ENCODE measurements at places on chromosomes 3 and 15. TPM values are rescaled to one million over a fixed set of nuclear protein-coding genes. Genes with fewer than 3 reads are reported as not detected.

The ROPN1B gene
- total RNA-seq, result 2.2 TPM

The CAMP gene
- total RNA-seq, result 2.4 TPM

The ARPP21 gene
- total RNA-seq, result 8.1 TPM

The PYGO1 gene
- total RNA-seq, result 7.2 TPM

The ONECUT1 gene
- total RNA-seq, result not detected

The IL20RB gene
- total RNA-seq, result 2.5 TPM

The GPR160 gene
- 88.9 TPM for total RNA-seq

- H3K27me3 ChIP-seq, result no peaks in the 10 kb centered on the region
- H3K36me3 ChIP-seq, result no peaks in the 10 kb centered on the region
- no peaks in the 10 kb centered on the region for H3K4me1 ChIP-seq
- H3K27ac ChIP-seq, result no peak overlapping the region
Measured at GRCh38 chr3:46397111-46397510, 9.8 kb downstream of the CCR5AS start.

DNA sequence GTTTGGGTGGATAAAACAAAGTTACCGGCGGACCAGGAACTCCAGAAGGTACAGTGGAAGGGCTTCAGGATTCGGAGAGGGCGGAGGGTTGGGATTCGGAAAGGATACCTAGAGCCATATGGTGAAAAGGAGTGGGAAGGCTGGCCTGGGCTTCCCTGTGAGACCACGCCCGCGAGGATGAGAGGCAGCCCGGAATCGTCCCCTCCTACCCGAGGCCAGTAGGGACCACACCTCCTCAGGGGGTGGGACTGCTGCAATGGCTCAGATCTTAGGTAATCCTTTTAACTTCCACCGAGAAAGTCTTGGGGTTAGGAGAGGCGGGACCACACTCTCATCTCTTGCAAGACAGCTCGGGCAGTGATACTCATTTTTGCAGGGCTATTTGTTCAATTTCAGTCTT is 511.3 kb downstream of the OCA2 start:
- H3K36me3 ChIP-seq, result no peaks in the 10 kb centered on the region
- no peak overlapping the region for H3K4me3 ChIP-seq
- H3K27me3 ChIP-seq, result no peaks in the 10 kb centered on the region
- no peak overlapping the region for H3K27ac ChIP-seq
- H3K4me1 ChIP-seq, result no peaks in the 10 kb centered on the region

GRCh38 chr3:45079715-45080114 is 53.6 kb downstream of the CLEC3B start:
- no peak overlapping the region for H3K4me3 ChIP-seq
- H3K27me3 ChIP-seq, result no peaks in the 10 kb centered on the region
- no peak for DNase-seq

GRCh38 chr15:80609512-80609946 is 85.6 kb upstream of the ABHD17C start:
- H3K27ac ChIP-seq, result no peak overlapping the region
- H3K4me3 ChIP-seq, result no peak overlapping the region
- no peak for DNase-seq
- H3K4me1 ChIP-seq, result no peaks in the 10 kb centered on the region

- H3K27ac ChIP-seq, result no peak overlapping the region
- H3K36me3 ChIP-seq, result peaks cover 10% of the 10 kb centered on the region
- no peaks in the 10 kb centered on the region for H3K27me3 ChIP-seq
- DNase-seq, result no peak
- H3K4me3 ChIP-seq, result no peak overlapping the region
- no peaks in the 10 kb centered on the region for H3K4me1 ChIP-seq
Measured at GRCh38 chr3:185912929-185913901, 24.6 kb downstream of the TRA2B start.

DNA sequence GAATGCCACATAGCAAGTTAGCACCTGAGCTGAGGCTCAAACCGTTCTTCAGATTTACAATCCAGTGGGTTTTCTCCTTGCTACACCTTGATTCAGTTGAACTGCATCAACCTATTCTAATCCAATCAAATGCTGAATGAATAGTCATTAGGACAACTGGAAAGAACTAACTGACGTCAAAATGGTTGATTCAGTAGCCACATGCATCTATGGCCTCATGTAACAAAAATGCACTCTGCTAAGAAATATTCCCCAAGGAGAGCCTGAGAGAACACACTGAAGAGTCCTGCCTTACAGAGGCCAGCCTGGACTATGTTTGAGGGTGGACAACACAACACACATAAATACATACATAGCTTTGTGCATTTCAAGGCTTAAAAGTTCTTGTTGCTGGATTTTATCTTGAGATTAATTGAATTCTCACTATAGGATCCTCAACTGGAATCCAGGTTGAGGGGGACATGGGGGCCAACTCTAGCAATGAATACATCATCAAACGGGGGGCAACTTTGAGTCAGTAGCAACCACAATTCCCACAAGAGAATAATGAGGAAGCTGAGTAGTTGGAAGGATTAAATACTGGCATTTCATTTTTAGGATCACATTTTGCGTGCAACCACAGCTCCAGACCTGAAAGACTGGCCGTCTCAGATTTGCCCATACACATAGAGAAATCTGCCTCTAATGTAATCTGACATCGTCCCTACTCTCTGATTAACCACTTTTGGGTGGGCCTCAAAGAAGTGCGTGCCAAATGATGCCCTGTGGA is 280.2 kb upstream of the ICE2 start:
- H3K4me3 ChIP-seq, result no peak overlapping the region
- H3K36me3 ChIP-seq, result no peaks in the 10 kb centered on the region
- H3K4me1 ChIP-seq, result no peaks in the 10 kb centered on the region
- no peak overlapping the region for H3K27ac ChIP-seq
- no peak for DNase-seq

GRCh38 chr3:32200490-32200889 is 38.0 kb upstream of the CMTM8 start:
- H3K4me3 ChIP-seq, result no peak overlapping the region
- no peak for DNase-seq
- no peaks in the 10 kb centered on the region for H3K36me3 ChIP-seq
- no peaks in the 10 kb centered on the region for H3K27me3 ChIP-seq
- H3K4me1 ChIP-seq, result no peaks in the 10 kb centered on the region

- DNase-seq, result no peak
- H3K27me3 ChIP-seq, result no peaks in the 10 kb centered on the region
- no peak overlapping the region for H3K27ac ChIP-seq
- H3K4me1 ChIP-seq, result no peaks in the 10 kb centered on the region
Measured at GRCh38 chr15:39299486-39300267, 281.2 kb upstream of the THBS1 start.

- no peaks in the 10 kb centered on the region for H3K36me3 ChIP-seq
- DNase-seq, result no peak
- no peak overlapping the region for H3K4me3 ChIP-seq
- no peaks in the 10 kb centered on the region for H3K4me1 ChIP-seq
- no peak overlapping the region for H3K27ac ChIP-seq
Measured at GRCh38 chr15:27694506-27695087, 404.5 kb downstream of the OCA2 start.

- H3K27me3 ChIP-seq, result no peaks in the 10 kb centered on the region
- no peak for DNase-seq
- no peak overlapping the region for H3K4me3 ChIP-seq
- no peak overlapping the region for H3K27ac ChIP-seq
Measured at GRCh38 chr3:10570196-10570946, 65.0 kb upstream of the ATP2B2 start.

DNA sequence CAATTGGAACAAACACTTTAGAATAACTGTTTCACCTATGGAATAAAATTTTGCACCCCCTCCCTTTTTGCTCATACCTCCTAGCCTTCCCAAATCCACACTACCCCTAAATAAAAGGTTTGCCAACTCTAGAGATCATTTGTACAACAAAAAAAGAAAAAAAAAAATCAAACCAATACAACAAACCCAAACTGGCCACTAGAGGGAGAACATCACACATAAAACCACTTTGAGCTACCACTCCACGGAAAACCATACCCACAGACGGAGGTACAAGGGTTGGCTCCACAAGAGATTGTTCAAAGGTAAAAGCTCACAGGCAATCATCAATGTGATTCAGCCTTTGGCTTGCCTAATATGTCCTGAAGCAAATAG is 47.6 kb downstream of the SETMAR start:
- no peak overlapping the region for H3K4me3 ChIP-seq
- no peak overlapping the region for H3K27ac ChIP-seq
- peak; percentile 53 for DNase-seq
- H3K27me3 ChIP-seq, result no peaks in the 10 kb centered on the region
- no peaks in the 10 kb centered on the region for H3K36me3 ChIP-seq
